Activated naive CD4-positive, alpha-beta T cell treated with anti-CD3 and anti-CD28 coated beads, Interleukin-2, amount 50 U/mL, for 16 hours (primary cell): ENCODE measurements at places on chromosomes 6 and 20.

GRCh38 chr6:75091467-75092190 is 114.2 kb downstream of the COL12A1 start:
- no peak for DNase-seq

- no peak for DNase-seq
Measured at GRCh38 chr6:86030875-86031274, 388.2 kb upstream of the SYNCRIP start.

DNA sequence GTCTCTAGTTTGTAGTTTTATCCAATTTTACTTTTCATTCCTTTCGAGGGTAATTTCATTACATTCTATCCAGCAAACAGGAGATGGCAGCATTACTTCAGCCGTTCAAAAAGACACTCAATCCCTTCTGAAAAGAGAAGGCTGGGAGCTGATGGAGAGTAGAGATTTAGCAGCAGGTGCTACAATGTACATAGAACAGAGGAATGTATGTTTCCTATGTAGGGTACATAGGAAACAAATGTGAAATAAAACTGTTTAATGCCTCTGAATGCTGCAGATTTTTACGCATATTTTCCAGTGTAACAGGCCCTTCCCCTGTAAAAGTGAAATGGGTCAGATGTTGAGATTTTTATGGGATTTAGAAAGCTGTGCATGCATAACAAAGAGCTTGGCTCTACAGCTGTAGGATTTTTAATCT is 16.0 kb downstream of the RPS12 start:
- DNase-seq = no peak

DNA sequence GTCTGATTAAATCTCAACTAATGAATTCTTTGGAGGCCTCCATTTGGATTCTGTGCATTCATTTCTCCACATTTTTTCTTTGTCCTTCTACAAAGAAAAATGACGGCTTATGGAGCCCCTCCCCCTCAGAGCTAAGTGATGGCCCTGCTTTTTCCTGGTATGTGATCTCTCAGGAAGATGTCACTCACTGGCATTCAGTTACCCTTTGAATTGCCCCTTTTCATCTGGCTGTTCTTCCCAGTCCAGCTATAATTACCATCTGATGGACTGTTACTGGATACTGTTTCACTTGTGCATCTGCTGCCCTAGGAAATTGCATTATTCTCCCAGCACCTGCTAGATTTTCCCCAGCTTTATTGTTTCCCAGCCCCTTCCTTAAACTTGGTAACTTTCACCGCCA is 151.9 kb downstream of the CFAP61 start:
- DNase-seq = no peak

DNA sequence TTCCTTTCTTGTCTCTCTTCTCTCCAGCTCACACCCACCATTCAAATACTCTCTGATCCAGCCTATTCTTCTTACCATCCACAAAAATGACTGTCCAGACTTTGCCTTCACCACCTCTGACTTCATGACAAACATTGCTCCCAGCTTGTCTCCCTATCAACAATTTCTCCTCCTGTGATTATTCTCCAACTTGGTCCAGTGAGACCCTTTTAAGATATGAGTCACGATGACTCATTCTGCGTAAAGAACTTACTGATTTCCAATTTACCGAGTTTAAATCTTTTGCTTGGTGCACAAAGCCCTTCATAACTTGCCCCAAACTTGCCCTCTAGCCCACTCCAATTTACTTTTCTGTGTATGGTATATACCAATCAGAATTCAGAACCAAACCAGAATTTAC is 833.2 kb downstream of the MAFB start:
- no peak for DNase-seq

GRCh38 chr6:128694303-128695009 is 174.1 kb upstream of the PTPRK start:
- DNase-seq = no peak

DNA sequence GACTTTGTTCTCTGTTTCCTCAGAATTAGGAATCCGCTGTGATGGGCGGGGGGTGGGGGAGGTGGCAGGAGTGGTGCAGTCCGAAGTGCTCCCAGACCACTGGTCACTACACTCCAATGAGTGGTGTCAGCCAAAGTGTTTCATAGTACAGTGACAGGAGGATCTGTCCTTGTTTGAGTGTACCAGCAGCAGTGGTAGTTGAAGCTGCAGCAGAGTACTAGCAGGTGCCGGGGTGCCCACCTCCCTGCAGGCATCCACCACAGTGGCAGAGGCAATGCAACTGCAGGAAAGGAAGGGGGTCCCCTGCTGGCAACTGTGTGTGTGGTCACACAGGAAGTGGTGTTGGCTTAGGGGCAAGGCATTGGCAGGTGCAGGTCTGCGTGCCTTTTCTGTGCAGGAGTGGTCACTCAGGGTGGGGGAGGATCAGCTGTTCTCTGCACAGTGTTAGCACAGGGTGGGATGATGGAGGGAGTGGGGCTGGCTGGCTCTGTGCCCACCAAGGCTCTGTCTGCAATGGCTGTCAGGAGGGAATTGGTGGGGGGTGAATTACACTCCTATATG is 9.7 kb downstream of the HLA-DOB start:
- no peak for DNase-seq

- no peak for DNase-seq
Measured at GRCh38 chr6:118952683-118953082, 17.7 kb upstream of the MCM9 start.

DNA sequence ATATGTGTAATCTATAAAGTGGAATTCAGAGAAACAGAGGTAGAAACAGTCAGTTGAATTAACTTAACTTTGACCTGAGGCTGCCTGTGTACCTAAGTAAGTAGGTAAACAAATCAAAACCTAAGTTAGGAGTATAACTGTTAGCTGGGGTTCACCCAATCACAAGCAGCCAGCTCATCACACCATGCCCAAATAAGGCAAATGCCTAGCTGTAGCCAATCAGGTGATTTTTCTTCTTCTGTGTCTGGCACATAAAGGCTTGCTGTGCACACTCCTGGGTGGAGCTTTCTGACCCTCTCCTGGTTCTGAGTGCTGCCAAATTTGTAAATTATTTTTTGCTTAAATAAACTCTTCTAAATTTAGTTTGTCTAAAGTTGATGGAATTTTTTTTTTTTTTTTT is 54.7 kb upstream of the TRIM39 start:
- no peak for DNase-seq

GRCh38 chr20:12049125-12049524 is 131.4 kb downstream of the BTBD3 start:
- DNase-seq = no peak

DNA sequence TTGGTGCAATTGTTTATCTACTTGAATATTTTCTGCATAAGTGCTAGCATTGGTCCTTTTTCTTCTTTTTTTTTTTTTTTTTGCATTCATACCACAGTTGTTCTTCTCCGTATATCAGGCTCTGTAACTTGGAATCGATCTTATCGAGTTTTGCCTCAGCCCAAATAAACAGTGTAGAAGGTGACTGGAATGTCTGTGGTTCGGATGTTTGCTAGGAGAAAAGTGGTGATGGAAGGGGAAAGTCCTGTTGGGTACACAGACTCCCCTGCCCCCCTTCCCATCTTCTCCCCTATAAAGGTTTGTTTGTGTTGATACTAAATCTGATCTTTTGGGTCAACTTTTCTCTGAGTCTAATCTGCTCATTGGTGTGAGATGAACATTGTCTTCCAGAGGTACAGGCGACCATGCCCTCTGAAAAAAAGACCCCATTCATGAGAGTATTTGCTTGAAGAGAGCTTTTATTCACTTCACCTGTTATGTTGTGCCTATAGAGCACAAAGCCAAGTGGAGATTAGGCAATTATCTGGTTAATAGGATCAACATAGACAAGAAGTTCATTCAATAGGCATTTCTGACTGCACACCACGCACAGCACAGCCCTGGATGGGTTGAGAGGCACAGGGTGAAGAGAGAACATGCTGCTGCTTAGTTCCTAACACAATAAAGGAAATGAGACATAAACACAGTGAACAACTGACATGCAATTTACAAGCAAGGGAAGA is 620.0 kb downstream of the PKHD1 start:
- DNase-seq = no peak

- DNase-seq = no peak
Measured at GRCh38 chr6:140602431-140603248, 1228.2 kb upstream of the CITED2 start.
